ENCODE measurements at places on chromosomes 7 and 10.

GRCh38 chr10:27745732-27746396 is at the start of gene MKX:
MKX (minus strand) TSS chr10:27745819; CDS start chr10:27743415, 2,404 bp downstream.
- DNase-seq, result no peak

DNA sequence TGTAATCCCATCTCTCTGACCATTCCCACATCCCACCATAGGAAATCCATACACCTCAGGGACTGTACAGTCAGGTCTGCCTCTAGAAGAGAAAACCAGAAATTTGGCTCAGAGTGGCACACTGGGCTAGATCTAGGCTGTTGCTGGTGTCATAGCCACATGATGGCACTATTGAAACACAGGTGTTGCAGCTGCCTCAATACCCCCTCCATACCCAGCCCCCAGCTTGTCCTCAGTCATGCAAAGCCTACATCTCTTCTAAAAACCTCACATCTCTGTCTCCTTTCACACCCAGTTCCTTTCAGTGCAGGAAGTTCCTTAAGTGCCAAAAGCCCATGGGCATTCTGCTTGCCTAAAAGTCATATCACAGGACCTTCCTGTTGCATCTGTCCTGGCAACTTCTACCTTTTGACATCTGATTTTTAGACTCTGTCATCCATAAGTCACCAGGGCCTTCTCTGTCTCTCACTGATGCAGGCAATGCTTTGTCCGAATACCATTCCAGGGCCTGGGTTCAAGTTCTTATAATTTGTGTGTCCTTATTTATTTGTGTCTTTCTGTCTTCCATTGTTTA is 27.0 kb upstream of the HIBADH start:
- DNase-seq, result peak; percentile 14

DNA sequence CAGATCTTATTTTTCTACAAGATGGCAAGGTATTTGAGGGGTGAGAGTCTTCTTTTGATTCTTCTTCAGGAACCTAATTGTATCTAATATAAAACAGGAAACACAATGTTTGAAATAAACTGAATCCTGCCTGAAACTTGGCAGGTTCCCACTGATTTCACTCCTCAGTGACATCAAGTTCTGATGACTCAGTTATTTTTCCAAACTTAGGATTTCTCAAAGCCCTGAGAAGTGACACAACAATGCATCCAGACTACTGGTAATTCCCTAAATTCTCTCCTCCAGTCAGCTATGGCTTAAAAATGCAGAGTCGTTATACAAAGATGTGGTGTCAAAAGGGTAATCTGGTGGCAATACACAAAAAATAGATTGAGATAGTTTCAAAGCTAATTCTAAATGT is 80.9 kb downstream of the ABLIM1 start:
- DNase-seq, result no peak

DNA sequence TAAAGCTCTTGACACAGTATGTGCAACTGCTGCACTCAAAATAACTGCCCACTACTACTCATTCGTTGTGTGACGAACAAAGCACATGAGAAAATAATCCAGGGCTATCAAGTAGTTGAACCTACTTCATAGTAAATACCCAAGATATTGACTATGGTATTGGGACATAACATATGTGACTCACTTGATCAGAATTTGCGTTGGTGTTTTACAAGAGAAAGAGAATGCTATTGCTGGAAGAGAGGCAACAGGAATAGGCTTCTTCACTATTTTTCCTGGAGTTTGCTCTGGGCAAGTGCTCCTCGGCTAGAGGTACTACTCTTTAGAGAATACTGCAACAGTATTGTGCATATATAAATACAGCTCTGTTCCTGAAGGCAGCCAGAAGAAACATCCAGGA is 2.5 kb downstream of the DGKB start:
- DNase-seq, result no peak

DNA sequence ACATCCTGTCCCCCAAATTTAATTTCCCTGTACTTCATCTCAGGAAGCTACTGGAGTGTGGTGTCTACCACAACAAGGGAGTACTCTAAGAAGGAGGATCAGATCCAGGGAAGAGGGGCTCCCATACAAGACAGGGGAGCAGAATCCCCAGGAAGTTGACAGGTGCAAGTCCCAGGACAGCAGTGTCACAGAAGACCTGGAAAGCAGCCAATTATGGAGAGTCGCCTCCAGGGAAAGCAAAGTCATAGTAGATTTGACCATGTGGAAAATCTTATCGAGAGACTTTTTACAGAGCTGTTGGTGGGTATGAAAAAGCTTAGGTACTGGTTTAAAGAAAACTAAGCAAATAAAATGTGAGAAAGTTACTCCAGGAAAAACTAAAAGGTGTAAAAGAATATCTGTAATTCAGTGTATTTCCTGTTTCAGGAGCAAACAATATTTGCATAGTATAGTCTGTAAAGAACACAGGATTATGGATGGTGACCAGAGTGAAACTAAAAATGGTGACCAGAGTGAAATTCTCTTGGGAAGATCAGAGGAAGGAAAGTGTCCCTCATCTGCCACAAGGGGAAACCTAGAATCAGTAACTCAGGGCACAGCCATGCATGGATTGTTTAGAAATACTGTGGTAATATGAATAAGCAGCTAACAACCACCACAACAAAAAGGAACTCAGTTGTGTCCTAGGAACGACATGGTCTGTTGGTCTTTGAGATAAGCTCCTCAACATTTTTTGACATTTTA is 44.5 kb downstream of the LANCL2 start:
- no peak for DNase-seq

GRCh38 chr7:83466187-83466923 is 182.6 kb downstream of the SEMA3E start:
- DNase-seq, result no peak

- DNase-seq, result no peak
Measured at GRCh38 chr10:17368708-17369272, 85.6 kb downstream of the ST8SIA6 start.

GRCh38 chr10:73873838-73874215 is 528 bp downstream of the CAMK2G start:
- no peak for DNase-seq

- DNase-seq, result no peak
Measured at GRCh38 chr7:140686921-140687320, 9.6 kb upstream of the NDUFB2 start.

- peak; percentile 96 for DNase-seq
Measured at GRCh38 chr7:76317782-76318487, 15.5 kb downstream of the HSPB1 start.

- DNase-seq, result no peak
Measured at GRCh38 chr7:110373416-110373815, 717.5 kb upstream of the LRRN3 start.

GRCh38 chr10:23405540-23405939 is 33.3 kb upstream of the OTUD1 start:
- DNase-seq, result no peak

DNA sequence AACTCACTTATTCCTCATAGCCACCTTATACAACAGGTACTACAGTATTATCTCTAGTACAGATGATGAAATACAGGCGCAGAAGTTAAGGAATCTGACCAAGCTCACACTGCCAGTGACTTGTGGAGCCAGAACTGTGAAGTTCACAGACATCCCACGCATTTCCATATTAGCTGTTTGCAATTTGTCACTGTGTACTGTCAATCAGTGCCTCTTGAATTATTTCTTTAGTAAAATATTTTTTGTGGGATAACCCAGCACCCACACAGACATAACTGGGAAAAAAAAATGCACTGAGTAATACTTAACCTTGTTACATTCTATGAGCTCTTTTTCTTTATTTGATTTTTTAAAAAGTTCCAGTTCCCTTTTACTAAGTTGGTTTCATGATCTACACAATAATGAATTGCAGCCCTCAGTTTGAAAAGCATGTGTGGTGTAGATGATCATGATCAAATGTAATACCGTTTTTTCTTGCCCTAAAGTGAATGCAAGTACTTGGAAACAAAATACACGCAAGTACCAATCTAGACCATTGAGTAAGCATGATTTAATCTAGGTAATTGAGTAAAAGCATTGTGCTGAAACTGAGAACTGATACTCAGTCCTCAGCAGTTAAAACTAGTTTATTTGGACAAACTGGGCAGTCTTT is 14.1 kb downstream of the CUL1 start:
- DNase-seq, result no peak

GRCh38 chr7:141679014-141679413 is 23.0 kb downstream of the DENND11 start:
- no peak for DNase-seq

- DNase-seq, result no peak
Measured at GRCh38 chr7:142298627-142299026, 40.8 kb upstream of the PRSS58 start.

DNA sequence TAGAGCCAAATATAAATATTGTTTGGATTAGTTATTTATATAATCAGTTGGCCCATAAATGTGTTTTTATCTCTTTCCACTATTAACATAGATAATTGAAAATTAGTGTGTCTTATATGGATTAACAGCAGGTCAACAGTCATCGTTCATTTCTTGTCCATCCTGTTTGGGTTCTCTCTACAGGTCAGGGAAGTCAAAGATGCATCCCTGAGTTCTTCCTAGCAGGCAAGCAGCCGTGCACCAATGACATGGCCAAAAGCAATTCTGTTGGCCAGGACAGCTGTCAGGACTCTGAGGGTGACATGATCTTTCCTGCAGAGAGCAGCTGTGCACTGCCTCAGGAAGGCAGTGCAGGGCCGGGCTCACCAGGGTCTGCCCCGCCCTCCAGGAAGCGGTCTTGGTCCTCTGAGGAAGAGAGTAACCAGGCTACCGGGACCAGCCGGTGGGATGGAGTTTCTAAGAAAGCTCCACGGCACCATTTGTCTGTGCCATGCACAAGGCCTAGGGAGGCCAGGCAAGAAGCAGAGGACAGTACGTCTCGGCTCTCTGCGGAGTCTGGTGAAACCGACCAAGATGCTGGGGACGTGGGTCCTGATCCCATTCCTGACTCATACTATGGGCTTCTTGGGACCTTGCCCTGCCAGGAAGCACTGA is 15.9 kb downstream of the FBH1 start:
- no peak for DNase-seq

DNA sequence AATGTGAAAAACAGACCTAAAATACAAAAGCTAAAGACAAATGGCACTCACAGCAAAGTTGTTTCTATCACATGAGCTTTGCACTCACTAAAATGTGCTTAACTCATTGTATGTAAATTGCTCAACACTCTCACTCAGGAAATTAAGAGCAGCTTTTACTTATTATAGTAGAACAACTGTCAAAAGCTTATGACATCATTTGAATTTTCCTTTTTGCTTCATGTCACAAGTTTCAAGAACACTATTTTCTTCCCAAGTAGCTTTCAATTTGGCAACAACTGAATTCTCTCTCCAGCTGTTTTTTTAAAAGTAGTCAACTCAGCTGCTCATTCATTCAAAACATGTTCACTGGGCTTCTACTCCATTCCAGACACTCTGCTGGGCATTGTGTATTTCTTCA is 46.9 kb downstream of the ATE1 start:
- DNase-seq, result no peak

DNA sequence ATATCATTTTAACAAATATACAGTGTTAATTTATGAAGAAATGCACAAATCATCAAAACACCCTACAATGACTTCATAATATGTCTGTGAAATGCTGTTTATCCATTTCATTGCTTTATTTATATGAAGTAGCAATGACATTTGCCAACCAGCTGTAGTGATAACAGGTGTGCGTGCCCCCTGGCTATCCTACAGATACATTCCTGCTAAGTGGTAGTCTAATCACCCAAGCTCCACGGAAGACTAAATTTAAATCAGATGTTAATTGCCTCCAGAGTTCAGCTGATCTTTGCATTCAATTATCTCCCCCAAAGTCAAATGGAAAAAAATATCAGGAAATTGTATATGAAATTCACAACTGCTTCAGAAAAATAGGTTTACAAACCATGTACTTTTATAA is 1164.2 kb upstream of the LRRN3 start:
- no peak for DNase-seq

Measured in CD4-positive, alpha-beta T cell treated with Interleukin-2 at 100 ng/mL for 4 hours (primary cell).